Frontal cortex (tissue), 4 donors: ENCODE measurements at places on chromosomes 6 and 20.

DNA sequence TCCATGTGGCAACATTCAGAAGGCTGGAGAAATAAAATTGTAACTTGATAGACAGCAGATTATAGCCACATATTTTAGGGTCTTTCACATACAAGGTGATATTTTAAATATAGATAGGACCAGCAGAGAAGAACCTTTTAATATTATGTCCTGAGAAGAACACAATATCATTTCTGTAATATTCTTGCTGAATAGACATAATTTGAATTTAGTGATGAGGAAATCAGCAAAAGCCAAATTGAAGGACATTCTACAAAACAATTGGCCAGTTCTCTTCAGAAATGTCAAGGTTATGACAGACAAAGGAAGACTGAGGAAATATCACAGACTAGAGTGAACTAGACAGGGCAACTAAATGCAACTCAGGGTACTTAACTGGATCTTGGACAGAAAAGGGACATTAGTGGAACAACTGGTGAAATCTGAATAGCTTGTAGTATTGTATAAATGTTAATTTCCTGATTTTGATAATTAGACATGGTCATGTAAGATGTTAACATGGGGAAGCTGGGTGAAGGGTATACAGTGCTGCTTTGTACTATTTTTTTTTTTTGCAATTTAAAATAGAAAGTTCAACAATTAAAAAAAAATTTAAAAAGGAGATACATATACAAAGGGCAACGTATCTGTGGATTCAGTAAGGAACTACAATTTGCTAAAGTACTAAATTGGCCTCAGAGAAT, 134.5 kb upstream of the SIM1 start:
- DNase-seq = no peak

GRCh38 chr6:44542401-44543116, 155.1 kb downstream of the CDC5L start:
- DNase-seq = no peak

DNA sequence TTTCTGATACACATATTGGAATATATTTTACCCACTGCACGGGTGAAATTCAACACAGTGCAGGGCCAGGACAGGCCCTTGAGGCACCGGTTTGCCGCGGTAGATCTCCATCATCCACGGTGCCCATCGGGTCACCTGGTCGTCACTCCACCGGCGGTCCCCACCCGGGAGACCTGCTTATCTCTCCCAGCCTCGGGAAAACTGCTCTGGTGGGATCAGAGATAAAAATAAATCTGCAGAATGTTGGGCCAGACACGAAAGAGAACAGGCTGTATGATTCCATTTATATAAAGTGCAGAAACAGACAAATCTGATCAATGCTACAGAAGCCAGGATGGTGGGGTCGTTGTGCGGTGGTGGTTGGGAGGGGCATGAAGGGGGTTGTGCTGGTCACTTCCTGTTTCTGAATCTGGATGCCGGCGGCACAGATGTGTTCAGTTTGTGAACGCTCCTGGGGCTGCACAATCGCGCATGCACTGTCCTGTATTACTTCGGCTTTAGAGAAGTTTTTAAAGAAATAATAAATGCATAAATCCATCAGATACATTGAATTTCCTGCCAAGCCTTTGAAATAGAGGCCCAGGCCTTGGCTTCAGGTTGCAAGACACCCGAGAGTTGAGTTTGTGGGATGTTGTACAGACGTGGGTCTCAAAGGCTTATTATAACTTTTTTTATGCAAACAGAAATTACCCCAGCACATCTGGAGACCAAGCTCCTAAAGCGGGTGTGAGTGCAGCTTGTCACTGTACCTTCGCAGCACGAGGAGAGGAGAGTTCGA, 54.3 kb downstream of the ANKRD60 start:
- DNase-seq = no peak

- no peak for DNase-seq
Measured at GRCh38 chr6:99080191-99080590, 132.4 kb upstream of the FBXL4 start.

- DNase-seq = no peak
Measured at GRCh38 chr6:25512560-25512959, 139.5 kb upstream of the SCGN start.

- no peak for DNase-seq
Measured at GRCh38 chr6:63716169-63716568, 80.6 kb downstream of the PHF3 start.

DNA sequence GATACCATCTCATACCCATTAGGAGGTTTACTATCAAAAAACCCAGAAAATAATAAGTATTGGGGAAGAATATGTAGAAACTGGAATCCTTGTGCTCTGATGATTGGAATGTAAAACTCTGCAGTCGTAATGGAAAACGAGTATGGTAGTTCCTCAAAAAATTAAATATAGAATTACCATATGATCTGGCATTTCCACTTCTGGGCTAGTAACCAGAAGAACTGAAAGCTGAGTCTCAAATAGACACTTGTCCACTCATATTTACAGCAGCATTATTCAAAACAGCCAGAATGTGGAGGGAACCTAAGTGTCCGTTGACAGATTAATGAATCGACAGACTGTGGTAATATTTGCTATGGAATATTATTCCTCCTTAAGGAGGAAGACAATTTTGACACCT, 44.3 kb downstream of the FOXC1 start:
- no peak for DNase-seq

- no peak for DNase-seq
Measured at GRCh38 chr6:139955366-139956155, 581.1 kb upstream of the CITED2 start.

DNA sequence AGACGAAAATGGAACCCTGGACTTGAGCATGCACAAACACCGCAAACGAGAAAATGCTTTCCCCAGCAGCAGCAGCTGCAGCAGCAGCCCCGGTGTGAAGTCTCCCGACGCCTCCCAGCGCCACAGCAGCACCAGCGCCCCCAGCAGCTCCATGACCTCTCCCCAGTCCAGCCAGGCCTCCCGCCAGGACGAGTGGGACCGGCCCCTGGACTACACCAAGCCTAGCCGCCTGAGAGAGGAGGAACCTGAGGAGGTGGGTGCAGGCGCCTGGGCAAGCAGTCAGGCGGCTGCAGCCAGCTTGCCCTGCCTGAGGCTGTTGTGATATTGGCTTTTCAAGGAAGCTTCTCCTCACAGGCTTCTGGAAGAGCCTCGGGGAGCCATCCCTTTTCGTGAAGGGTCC, 35.8 kb upstream of the PCMTD2 start:
- no peak for DNase-seq

- no peak for DNase-seq
Measured at GRCh38 chr6:69289689-69290495, 506.9 kb downstream of the LMBRD1 start.

- no peak for DNase-seq
Measured at GRCh38 chr20:6925744-6926278, 158.3 kb downstream of the BMP2 start.

DNA sequence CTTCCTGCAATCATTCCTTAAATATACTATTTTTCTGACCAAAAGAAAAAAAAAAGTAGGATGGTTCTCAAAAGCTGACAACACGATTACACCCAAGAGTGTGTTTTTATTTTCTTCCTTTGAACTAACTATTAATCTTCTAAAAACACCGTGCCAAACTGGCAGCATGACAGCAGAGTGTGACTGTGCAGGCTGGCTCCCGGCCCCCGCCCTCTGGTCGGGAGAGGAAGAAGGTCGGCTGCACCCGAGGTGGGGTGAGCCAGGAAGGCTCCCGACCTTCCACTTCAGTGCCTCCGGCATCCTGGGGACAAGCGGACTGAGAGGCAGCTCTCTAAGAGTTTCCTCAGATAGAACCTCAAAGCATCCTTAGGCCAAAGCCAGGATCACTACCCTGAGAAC, 29.2 kb downstream of the SLC22A23 start:
- no peak for DNase-seq

- no peak for DNase-seq
Measured at GRCh38 chr20:44400970-44401769, 45.7 kb downstream of the HNF4A start.

- DNase-seq = no peak
Measured at GRCh38 chr20:23988561-23988960, at the start of gene GGTLC1. GGTLC1 (minus strand) TSS chr20:23988779; CDS start chr20:23986611, 2,168 bp downstream.

GRCh38 chr6:43509142-43509983, 783 bp downstream of the LRRC73 start:
- DNase-seq = no peak

GRCh38 chr6:128259730-128260685, 260.4 kb downstream of the PTPRK start:
- DNase-seq = no peak

- no peak for DNase-seq
Measured at GRCh38 chr6:112156668-112157067, 69.3 kb downstream of the FAM229B start.

- peak; percentile 43 for DNase-seq
Measured at GRCh38 chr6:37725957-37726356, 28.3 kb upstream of the MDGA1 start.

DNA sequence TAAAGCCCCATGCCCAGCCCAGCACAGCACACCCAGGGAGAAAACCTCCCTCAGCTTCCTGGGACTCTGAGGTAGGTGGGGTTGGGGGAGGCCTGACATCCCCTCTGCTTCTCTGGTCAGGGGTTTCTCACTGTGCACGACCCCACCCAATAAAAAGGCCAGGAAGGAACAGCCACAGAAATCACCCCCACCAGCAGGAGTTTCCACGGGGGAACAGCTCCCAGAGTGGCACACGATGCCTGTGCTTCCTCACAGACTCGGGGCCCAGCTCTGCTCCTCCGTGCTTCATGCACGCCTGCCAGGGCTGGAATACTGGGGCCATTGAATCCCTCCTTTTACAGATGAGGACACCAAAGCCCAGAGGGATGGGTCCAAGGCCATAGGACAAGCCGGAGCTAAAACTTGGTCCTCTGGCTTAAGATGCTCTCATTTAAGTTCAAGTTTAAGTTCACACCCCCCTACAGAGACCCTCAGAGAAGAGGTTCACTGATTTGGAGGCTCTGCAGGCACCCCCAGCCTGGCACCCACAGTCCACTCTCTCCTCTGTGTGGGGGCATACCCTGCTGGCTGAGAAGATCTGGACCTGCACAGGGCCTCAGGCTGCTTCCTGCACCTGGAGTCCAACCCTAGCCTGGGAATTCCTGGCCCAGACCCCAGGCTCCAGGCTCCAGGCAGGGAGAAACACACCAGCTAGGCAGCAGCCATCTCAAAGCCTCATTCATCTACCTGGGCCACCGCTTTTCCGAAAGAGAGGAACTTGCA, 14.3 kb downstream of the ACSS1 start:
- DNase-seq = no peak

DNA sequence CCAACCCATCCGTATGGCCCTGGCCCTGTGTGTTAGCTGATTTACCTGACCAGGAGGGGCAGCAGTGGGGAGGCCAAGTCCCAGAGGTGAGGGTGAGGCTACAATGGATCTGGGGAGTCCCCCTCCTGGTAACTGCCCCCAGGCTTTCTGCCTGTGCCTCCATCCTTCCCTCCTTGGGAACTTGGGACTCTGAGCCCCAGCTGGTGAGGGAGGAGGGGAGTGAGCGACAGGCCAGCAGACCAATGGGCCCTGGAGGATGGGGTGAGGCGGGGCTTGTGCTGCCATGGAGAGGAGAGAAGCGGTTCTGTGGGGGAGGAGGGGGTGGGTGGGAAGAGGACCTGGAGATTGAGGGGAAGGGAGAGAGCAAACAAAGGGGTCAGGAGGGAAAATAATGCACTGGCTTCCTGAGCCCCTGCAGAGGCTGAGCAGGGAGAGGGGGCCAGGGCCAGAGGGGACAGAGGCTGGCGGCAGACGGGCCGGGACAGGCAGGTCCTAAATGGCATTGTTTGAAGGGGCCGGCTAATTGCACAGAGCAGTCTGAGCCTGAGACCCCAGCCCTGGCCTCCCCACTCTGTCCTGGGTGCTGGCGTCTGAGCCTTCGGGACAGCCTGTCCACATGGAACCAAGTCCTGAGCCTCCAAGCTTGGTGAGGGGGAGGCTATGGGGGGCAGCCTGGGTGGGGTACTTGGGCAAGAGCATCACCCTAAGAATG, 17.5 kb downstream of the DNMT3B start:
- no peak for DNase-seq

- no peak for DNase-seq
Measured at GRCh38 chr6:69813508-69813907, 16.7 kb upstream of the LMBRD1 start.

- DNase-seq = no peak
Measured at GRCh38 chr6:19715167-19715551, 122.0 kb upstream of the ID4 start.

- DNase-seq = no peak
Measured at GRCh38 chr6:5994234-5994998, 12.3 kb downstream of the NRN1 start.

- no peak for DNase-seq
Measured at GRCh38 chr6:10259671-10260070, 155.2 kb downstream of the TFAP2A start.

GRCh38 chr6:43122146-43122545, 46.0 kb downstream of the PTK7 start:
- no peak for DNase-seq

DNA sequence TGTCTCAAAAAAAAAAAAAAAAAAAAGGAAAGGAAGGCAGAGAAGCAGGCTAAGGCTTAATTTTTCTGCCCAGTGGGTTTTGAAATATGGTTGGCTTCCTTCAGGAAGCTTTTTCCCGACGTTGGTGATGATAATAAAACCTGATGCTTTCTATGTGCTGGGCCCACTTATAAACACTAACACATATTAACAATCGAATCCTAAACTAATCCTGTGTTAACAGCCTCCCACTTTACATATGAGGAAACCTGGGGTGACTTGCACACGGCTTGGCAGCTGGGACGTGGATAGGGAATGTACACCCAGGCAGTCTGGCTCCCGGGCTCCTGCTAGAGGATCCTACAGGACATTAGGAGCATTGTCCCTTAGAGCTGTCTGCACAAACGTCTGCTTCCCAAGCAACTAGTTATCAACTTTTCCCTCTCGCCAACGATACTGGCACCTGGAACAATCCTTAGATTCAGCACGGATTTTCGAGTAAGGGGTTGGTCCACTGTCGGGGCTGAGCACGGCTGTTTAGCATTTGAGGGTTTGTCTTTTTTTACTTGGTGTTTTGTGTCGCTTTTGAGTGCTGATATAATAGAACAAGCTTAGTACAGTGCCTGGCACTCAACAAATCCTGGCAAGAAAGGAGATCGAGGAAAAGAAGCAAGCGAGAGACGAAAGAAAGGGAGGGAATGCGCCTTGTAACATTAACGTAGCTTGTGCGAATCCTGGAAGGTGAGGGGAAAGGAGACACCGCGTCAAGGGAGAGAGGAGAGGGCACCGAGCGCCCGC, 622 bp upstream of the KIZ start:
- peak; percentile 45 for DNase-seq

DNA sequence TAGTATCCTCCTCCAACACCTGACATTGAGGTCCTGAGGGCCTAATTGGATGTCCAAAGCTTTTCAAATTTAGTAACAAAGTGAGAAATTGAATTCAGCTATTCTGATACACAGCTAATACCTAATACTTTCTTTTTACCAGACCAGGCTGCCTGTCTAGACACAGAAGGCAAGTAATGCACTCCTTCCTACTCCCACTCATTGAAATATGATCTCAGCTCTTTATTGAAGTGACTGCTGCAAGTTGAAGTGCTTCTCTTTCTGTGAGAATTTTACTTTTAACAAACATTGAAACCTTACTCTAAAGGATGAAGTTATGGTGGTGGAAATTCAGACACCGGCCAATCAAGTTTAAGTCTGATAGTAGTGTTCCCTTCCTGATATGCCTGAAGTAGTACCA, 90.8 kb upstream of the OGFRL1 start:
- no peak for DNase-seq

GRCh38 chr20:44598423-44599305, 16.3 kb downstream of the PKIG start:
- no peak for DNase-seq
